H1 (cell line): ENCODE measurements at places on chromosomes 12 and 14. TPM values are rescaled to one million over a fixed set of nuclear protein-coding genes. Genes with fewer than 3 reads are reported as not detected.

GRCh38 chr14:86787717-86788116 lies 1205.3 kb downstream of the GALC start:
- no peaks in the 10 kb centered on the region for H3K27me3 ChIP-seq
- H3K4me1 ChIP-seq, result no peaks in the 10 kb centered on the region
- no peaks in the 10 kb centered on the region for H3K36me3 ChIP-seq
- H3K27ac ChIP-seq, result no peak overlapping the region
- DNase-seq, result no peak

The EXOC3L4 gene
- 0.45 TPM in 1 of 2 replicates, not detected in the other for total RNA-seq

DNA sequence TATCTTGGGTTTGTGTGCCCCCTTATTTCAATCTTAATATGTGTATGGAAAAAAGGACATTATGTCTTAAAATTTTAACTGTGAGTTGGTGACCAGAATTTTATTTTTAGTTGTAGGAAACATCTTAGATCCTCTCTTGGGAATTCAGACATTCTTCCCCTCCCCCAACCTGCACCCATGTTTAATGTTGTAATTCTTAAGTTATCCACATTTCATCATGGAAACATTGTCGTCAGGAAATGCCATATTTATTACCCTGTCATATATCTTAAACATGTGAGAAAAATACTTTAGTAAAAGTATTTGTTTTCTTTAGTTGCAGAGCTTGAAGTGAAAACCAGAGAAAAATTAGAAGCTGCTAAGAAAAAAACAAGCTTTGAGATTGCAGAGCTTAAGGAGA lies 30.3 kb downstream of the YEATS4 start:
- H3K27me3 ChIP-seq, result no peaks in the 10 kb centered on the region
- H3K4me1 ChIP-seq, result no peaks in the 10 kb centered on the region
- no peak overlapping the region for H3K27ac ChIP-seq
- peaks cover 12% of the 10 kb centered on the region; the same call in 1 of the 2 replicates for H3K36me3 ChIP-seq

The OAS1 gene
- total RNA-seq, result not detected in 2 replicates

The SERPINA3 gene
- not detected in 2 replicates for total RNA-seq

DNA sequence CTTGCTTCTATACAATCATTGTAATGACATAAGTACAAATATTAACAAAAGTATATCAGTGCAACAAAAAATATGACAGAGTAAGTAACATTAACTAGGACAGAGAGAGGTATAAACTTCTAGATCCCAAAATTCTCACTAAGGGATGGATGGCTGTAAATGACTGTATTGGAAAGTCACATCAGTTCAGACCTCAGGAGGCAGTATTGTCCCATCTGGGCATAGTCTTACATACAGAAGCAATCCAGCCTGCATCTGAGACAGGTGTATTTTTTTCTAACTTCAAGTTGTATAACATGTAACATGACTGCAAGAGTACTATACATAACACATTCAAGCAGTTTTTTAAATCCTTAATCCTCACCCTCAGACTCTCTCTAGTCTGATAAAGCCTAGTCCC lies 99.0 kb downstream of the GARIN6 start:
- H3K27me3 ChIP-seq, result no peaks in the 10 kb centered on the region
- H3K4me1 ChIP-seq, result no peaks in the 10 kb centered on the region
- H3K4me3 ChIP-seq, result no peak overlapping the region
- DNase-seq, result no peak

The SLC5A8 gene
- total RNA-seq, result 0.11 TPM in 1 of 2 replicates, not detected in the other

GRCh38 chr14:50106178-50106577 lies 10.2 kb downstream of the VCPKMT start:
- no peak for DNase-seq
- H3K4me1 ChIP-seq, result no peaks in the 10 kb centered on the region; the same call in 1 of the 2 replicates
- H3K27ac ChIP-seq, result no peak overlapping the region

The LHX5 gene
- total RNA-seq, result 0.47 and 0.63 TPM in 2 replicates

- H3K4me1 ChIP-seq, result peaks cover 3% of the 10 kb centered on the region
- H3K27me3 ChIP-seq, result no peaks in the 10 kb centered on the region
- H3K27ac ChIP-seq, result no peak overlapping the region
- DNase-seq, result no peak
- H3K4me3 ChIP-seq, result no peak overlapping the region
- H3K36me3 ChIP-seq, result no peaks in the 10 kb centered on the region
Observed at GRCh38 chr12:72839696-72840095, 567.5 kb downstream of the TRHDE start.
